ENCODE measurements at places on chromosomes 6 and 20.

GRCh38 chr6:79894939-79895338 lies 52.4 kb downstream of the ELOVL4 start:
- no peak for DNase-seq

DNA sequence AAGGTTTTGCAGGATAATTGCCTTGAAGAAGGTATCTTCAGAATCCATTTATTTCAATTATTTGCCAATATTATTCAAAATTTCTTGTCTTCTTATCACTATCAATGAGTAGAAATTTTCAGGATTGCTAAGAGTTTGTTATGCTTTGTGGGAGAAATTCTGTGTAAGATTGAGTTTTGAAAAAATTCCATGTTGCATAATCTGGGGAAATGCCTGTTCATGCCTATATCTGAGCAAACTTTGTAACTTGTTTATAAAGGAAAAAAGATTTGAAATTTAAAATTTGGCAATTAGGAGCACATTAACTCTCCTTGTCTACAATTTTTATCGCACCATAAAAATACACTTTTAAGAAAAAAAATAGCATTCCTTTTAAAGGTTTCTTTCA lies 39.8 kb upstream of the EDN1 start:
- DNase-seq, result no peak

GRCh38 chr20:63572788-63573646 lies 1.0 kb downstream of the HELZ2 start:
- no peak for DNase-seq

DNA sequence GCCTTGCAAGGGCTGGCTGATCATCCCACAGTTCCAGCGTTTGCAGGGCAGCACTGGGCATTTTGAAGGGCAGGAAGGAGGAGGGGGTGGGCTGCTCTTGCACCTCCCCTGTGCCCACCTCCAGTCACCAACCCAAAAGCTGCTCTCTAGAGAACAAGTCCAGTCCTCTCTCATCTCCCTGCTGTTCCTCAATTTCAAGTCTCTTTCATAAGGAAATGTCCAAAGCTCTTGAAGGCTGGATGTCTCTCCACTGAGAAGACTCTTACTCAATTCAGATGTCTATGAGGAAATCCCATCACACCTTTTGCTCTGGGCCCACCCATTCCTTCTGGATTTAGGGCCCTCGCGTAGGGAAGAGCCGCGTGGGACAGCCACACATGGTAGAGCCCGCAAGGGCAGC lies 31.7 kb downstream of the WRNIP1 start:
- no peak for DNase-seq

GRCh38 chr20:50798650-50799049 lies 3.8 kb downstream of the BCAS4 start:
- no peak for DNase-seq

- no peak for DNase-seq
Observed at GRCh38 chr20:430091-430999, 22.2 kb downstream of the RBCK1 start.

DNA sequence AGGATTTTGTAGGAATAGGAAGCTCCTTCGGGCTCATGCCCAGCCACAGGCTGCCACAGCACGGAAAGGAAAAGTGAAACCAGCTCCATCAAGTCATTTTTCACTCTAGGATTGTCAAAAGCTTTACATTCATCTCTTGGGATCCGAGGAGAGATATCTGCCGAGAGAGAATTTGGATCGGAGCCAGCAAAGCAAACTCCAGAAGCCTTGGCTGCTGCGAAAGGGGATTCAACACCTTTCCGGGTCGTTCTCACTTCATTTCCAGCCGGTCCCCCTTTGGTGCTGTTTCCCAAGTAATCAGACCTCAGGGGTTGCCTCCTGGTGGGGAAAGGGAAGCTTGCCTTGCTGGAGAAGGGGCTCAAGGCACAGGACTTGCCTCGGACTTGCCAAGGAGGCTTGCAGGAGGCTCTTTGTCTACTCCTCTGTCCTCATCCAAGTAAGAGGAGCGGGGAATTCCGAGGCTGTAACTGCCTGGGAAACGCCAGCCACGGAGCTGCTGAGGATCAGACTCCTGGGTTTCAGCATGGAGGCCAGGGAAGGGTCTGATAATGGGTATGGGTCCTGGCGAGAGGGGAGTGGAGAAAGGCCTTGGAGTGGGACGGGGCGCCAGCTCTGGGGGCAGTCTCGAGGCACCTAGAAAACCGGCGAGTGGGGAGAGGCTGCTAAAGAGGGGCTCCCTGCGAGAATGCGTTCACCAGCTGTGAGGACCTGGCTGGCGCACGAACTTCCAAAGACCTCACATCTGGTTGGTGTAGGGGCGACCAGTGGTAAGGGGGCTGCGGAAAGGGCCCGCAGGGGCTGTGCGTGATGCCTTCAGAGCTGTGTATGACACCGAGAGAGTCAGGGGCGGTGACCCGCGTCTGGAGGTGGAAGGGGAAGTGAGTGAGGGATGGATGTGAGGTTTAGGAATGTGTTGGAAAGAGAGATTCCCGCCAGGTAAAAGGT lies 702 bp downstream of the ETV7 start:
- no peak for DNase-seq

- DNase-seq, result no peak
Observed at GRCh38 chr6:158519300-158519699, 40.6 kb upstream of the TMEM181 start.

- no peak for DNase-seq
Observed at GRCh38 chr6:4861564-4861963, 85.4 kb downstream of the CDYL start.

DNA sequence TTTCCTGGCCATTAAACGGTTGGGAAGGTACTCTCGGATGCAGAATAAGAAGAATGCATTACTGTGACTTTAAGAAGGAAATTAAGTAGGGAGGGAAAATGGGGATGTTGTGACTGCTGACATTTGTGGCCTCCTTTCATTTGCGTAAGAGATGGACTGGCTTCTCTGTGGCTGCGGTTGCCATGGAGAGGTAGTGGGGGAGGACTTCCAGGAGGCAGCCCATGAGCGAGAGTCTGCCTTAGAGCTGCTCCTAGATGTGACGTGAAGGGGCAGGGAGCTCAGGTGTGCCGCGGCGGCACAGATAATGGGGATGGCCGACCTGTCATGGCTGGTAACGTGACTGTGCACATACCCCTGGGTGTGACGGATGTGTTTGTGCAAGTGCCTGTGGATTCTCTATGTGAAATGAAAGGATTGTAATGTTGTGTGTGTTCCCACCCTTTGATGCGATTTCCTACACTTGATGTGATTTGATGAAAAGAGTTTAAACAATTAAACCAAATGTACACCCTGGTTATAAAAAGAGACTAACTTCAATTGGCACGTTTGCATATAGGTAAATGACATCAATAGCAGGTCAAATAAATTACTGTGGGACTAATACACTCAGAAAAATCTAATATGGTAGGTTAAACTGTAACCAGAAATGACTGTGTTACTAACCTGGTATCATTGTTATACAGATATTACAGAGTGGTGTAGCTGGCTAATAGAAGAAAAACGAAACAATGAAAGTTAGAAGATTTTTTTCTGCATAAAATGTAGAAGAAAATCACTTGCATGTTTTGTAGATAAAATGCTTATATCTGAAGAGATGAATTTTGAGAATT lies 48.9 kb downstream of the HIVEP1 start:
- DNase-seq, result peak; percentile 78

- no peak for DNase-seq
Observed at GRCh38 chr6:158143700-158144099, 24.4 kb downstream of the SERAC1 start.

DNA sequence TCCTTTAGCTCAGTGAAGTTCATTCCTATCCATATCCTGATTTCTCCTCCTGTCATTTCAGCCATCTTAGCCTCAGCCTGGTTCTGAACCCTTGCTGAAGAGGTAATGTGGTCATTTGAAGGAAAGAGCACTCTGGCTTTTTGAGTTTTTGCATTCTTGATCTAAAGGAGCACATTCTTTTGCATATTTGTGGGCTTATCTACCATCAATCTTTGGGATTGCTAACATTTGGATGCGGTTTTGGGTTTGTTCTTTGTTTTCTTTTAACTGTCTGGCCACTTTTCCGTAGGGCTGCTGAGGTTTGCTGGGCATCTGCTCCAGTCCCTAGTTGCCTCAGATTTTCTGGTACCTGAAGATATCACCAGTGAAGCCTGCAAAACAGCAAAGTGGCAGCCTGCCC lies 238.3 kb downstream of the EPM2A start:
- no peak for DNase-seq

DNA sequence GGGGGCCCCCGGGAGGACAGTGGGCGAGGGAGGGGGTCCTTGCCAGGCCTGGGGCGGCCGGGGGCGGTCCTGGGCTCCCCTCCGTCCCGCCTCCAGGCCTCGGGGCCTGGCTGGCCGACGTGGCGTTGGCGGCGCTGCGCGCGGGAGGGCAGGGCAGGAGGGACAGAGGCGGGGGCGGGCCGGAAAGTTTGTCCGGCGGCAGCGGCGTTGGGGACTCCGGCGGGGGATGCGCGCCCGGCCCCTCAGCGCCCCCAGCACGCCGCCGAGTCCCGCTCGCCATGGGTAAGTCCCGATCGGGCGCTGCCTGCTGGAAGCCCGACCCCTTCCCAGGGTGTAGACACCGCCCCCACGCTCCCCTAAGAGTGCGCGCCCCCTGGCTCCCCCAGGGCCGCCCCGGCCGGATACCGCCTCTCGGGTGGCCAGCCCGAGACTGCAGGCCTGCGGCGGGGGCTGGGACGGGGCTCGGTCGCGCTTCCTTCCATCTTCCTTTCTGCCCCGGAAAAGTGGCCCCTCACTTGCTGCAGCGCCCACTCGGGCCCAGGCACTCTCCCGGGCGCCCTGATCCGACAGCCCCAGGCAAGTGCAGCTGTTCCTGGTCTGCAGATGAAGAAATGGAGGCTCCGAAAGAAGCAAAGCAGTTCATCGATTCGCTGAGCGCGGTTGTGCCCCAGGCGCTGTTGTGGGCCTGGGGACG lies at the start of gene SLC2A10:
SLC2A10 (plus strand) TSS at position 191 of the 694 bp plus-strand sequence; CDS start at position 279, 88 bp downstream.
- DNase-seq, result no peak

GRCh38 chr6:48744948-48745347 lies 634.0 kb upstream of the PTCHD4 start:
- no peak for DNase-seq

DNA sequence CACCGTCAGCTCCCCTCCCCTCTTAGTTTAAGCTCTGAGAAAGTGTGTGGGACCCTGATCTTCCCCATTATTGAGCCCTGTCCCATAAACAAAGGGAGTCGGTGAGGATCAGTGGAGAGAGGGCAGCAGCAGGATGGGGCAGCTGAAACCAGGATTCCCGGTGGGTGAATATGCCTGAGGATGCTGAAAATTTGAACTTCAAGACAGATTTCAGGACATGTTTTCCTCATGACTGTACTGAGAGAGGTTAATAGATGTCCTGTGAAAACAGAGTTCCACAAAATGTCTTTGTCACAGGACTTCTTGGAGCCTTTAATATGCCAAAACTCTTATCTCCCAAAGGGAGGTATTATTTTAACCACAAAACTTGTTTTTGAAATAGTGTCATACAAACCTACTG lies 53.5 kb upstream of the SLC22A16 start:
- no peak for DNase-seq

- DNase-seq, result no peak
Observed at GRCh38 chr6:57138026-57138425, 34.1 kb upstream of the BAG2 start.

DNA sequence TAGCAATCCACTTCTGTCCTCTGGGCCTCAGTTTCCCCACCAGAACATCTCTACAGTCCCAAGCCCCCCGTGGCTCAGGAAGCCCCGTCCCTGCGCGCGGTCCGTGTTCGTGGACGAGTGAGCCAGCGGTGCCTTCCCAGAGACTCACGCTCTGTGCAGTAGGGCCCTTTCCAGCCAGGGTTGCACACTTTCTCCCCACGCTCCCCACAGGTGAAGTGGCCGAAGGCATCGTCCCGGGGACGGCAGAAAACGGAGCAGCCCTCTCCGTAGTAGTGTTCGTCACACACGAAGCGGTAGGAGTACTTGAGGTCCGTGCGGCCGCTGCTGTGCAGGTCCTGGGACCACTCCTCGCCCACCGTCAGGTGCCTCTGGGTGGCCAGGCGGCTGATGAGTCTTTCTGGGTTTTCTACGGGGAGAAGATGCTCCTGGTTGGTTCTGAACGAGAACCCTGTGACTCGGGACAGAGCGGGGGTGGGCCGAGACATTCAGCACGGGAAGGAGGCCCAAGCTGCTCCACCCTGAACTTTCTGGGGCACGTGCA lies 2.7 kb downstream of the DLL1 start:
- no peak for DNase-seq

GRCh38 chr6:41602864-41603608 lies 35.2 kb upstream of the MDFI start:
- DNase-seq, result peak; percentile 40

DNA sequence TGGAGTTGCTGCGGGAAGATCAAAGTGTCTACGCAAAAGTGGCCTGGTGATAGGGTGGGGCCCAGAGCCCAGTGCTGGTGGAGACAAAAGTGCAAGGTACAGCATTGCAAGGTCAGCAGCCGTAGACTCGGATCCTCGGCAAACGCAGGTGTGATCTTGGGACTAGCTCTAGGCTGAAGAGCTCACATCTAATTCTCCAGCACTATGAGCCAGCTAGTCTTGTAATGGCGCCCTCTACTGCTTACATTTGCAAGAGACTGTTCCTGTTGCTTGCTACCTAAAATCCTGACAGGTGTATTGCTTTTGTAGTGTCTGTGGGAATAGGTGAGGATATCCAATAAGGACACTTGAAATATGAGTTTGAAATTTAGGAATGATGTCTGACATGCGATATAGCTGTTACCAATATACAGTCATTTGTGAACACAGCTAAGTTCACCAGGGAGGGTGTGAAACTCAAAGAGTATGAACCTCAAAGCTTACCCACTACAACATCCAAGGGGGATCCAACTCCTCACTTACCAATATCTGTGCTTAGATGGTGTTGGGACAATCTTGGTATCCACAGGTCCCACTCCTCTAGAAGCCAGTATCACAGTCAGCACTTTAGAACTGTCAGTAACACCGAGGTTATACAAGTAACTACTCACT lies 58.4 kb downstream of the PDE7B start:
- DNase-seq, result peak; percentile 15

DNA sequence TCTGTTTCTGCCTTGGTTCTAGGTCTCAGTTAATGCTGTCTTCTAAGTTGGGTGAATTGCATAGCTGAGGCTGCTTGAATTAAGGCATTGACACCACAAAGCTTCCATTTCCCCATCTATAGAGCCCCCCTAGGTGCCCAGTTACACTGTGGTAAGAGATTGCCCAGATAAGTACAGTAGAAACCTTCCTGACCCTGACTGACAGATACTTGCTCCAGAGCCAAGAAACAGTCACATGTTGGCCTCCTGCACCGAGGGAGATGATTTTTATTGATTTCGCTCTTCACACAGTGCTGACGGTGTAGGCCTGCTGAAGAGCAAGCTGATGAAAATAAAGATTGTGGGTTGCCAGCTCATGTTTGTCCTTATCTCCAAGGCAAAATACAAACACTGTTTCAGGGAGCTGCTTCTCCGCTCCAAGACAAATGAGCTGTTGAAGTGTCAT lies 67.9 kb downstream of the TRMT11 start:
- no peak for DNase-seq

GRCh38 chr6:136549300-136550044 lies 750 bp downstream of the MAP7 start:
- no peak for DNase-seq

DNA sequence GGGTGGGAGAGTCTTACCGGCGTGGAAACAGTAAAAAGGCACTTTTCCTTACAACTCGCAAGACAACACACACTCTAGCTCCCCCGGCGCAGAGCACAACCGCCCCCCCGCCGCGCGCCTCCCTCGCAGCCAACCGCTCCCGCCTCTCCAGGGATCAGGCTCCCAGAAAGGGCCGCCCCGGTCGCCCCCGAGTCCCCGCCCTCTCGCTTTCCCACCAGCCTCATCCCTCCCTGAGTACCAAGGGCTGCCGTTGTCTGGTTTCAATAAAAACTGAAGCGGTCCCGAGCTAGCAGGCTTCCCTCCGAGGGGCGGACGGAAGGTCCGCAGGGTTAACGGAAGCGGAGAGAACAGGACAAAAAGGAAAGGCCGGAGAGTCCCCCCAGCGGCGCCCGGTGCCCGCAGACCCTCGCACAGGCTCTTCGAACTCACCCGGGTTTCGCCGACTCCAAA lies 804 bp downstream of the ELOVL5 start:
- DNase-seq, result peak; percentile 31
